ENCODE measurements at places on chromosomes 16 and 17.

GRCh38 chr17:73976676-73977521 is 226.6 kb upstream of the RPL38 start:
- no peak for DNase-seq

DNA sequence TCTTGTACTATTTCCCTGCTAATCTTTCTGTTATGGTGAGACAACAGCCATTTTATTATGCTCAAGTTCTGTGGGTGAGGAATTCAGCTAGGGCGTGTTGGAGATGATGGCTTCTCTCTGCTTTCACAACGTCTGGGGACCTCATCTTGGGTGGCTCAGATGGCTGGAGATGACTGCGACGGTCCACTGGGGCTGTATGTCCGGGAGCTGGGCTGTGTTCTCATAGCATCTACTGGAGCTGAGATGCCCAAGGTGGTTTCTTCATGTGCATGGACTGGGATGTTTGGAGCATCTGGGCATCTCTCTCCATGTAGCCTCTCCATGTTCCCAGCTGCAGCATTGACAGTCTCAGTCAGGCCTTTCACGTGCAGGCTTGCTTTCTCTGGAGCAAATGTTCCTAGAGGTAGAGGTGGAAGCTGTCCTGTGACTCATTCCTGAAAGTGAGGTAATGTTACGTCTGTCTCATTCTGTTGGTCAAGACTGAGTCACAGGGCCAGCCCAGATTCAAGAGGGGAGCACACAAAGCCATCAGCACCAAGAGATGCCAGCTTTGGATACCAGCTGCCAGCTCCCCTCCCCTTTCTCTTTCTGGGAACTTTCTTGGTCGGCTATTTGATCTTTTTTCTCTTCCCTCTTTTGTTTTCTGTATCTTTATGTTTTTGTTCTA is 96.2 kb downstream of the RAP1GAP2 start:
- DNase-seq: no peak

DNA sequence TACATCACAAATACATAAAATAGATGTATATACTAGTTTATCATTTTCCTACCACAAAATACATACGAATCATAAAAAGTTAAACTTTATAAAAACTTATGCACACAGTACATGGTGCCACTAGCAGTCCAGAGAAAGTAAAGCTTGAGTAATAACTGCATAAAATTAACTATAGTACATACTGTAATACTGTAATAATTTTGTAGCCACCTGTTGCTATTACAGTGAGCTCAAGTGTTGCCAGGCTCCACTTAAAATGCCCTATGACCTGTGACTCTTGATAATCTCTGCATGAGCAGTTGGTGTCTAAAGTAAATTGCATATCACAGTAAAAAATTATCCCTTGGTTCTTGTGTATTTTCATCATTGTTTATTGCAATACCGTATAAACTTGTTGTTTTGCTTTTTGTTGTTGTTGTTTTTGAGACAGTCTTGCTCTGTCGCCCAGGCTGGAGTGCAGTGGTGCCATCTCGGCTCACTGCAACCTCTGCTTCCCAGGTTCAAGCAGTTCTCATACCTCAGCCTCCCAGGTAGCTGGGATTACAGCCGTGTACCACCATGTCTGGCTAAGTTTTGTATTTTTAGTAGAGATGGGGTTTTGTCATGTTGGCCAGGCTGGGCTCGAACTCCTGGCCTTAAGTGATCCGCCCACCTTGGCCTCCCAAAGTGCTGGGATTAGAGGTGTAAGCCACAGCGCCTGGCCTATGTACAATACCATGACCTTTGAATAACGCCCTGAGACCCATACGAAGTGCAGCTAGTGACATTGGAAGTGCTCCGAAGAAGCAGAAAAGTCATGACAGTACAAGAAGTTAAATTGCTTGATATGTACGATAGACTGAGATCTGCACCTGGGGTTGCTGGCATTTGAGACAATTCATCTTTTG is 6.6 kb downstream of the LUC7L3 start:
- DNase-seq: no peak

GRCh38 chr17:49452201-49452600 is 37.5 kb upstream of the PHB1 start:
- DNase-seq: no peak

GRCh38 chr17:78290721-78291120 is 59.3 kb downstream of the TMEM235 start:
- DNase-seq: no peak

DNA sequence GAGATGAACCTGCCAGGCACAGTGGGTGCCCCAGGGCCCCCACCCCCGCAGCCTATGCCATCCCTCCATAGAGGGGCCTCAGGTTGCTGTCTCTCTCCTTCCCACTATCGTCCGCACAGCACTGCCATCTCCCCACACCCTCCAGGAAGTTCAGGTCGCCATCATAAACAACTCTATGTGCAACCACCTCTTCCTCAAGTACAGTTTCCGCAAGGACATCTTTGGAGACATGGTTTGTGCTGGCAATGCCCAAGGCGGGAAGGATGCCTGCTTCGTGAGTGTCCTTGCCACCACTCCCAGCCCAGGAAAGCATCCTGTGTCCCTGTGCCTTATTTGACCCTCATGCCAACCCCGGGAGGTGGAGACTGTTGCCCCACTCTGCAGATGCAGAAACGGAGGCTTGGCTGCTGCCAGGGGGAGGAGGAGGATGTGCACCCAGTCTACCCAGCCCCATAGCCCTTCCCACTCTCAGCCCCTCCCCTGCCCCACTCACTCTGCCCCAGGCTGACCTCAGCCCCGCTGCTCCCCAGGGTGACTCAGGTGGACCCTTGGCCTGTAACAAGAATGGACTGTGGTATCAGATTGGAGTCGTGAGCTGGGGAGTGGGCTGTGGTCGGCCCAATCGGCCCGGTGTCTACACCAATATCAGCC is 3.9 kb downstream of the PRSS21 start:
- no peak for DNase-seq

- DNase-seq: no peak
These were observed 1.7 kb downstream of the CDH5 start for GRCh38 chr16:66367968-66368891.

- DNase-seq: no peak
These were observed 88.9 kb upstream of the HLF start for GRCh38 chr17:55175788-55176427.
